ENCODE measurements at places on chromosomes 1 and 21. TPM values are rescaled to one million over a fixed set of nuclear protein-coding genes. Genes with fewer than 3 reads are reported as not detected.

GRCh38 chr1:163173121-163173520, 29.6 kb downstream of the RGS5 start:
- DNase-seq, result no peak

DNA sequence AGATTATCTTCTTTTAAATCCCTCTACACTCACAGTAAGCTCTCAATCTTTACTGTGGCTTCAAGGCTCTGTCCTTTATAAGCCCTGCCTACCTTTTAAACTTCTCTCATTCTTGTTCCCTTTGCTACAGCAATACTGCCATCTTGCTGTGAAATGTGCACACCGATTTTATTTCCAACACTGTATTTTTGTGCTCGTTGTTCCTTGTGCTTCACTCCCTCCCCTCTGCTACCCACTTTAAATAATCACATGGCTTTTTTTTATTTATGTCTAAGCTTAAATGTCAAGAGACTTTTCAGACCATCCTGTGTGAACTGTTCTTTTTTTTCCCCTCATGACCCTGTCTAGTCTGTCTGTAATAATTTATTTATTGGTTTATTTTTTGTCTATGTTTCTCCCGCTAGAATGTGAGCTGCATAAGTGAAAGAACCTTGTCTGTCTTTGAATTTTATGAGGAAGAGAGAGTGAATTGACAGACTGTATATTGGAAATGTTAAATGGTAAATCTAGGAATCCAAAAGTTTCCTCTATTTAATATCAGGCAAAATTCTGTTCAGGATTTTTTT, 45.7 kb downstream of the ABCD3 start:
- DNase-seq, result no peak

Gene NTNG1
- total RNA-seq, result not detected

Gene GLUL
- 72.8 TPM for total RNA-seq

Measured in activated naive CD8-positive, alpha-beta T cell treated with anti-CD3 and anti-CD28 coated beads, Interleukin-2, amount 10 ng/mL, durations not matched to agents 7 days and 5 days (primary cell).